Fibroblast of lung (primary cell): ENCODE measurements at places on chromosomes 1 and 21.

DNA sequence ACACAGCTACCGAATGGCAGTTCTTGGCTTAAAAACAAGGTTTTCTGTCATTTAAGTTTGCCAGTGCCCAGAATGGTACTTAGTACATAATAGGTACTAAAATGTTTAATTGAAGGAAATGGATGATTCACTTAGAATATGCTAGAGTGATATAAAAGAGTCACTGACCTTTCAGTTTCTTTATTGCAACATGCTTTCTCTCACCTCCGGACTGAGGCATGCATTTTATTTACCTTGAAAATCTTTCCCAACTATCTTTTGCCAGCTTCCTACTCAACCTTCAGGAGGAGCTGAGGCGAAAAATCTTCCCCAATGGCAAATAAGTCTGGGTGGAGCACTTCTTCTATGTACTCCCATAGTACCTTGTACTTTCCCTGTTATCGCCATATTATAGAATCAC lies 244.9 kb downstream of the ZNF648 start:
- DNase-seq: no peak

- no peak for DNase-seq
Observed at GRCh38 chr1:202565890-202566602, 144.2 kb downstream of the SYT2 start.

DNA sequence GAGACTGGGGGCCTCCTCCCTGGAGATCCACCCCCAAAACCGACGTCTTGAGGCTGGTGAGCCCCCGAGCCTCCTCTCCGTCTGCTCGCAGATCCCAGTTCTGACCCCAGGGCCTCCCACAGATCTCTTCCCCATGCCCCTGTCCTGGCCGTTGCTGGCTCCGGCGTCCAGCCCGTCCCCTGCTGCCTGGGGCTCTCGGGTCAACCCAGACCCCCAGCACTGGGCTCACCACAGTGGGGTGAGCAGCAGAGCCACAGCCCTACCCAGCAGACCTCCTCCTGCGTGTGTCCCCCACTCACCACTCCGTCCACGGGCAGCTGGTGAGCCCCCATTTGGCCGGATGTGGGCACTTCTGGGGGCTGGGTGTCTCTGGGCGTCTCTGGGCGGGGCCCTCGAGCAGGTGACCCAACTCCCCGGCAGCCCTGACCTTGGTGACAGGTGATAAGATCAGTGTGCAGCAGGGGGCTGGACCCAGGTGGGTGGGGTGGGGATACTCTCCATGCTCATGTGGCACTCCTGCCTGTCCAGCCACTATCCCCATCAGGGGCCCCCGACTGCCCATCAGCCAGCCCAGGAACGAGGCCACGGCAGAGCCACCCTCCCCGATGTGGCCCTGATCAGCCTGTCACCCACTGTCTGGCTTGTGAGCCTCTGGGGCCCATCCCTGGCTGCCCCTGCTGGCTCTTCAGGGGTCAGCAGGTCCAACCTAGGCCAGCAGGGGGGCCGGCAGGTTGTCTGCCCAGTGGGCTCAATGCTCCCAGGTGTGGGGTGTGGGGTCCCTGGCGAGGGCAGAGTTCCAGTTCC lies 709 bp downstream of the TNFRSF14 start:
- no peak for DNase-seq

- no peak for DNase-seq
Observed at GRCh38 chr1:188872376-188872775, 1605.3 kb downstream of the BRINP3 start.

DNA sequence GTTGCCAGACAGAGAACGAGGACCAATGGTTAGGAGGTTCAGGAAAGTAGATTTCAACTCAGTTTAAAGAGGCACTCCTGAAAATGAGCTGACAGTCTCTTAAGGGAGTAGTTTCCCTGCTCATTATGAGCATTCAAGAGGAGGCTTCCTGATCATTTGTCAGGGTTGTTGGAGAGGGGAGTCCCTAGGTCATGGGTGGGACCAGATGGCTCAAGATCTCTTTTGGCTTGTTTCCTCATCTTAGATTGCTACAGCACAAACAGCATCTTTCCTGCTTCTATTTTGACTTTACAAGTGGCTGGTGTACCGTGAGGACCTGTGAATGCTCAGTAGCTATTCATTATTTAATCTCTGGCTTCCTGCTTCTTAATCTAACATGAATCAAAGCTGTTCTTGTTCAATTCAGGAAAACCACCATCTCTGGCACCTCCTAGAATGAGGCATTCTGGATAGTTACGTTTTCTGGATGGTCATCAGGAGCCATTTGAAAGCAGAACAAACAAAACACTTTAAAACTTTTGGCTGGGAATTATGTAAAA lies 47.6 kb downstream of the PEX14 start:
- no peak for DNase-seq

DNA sequence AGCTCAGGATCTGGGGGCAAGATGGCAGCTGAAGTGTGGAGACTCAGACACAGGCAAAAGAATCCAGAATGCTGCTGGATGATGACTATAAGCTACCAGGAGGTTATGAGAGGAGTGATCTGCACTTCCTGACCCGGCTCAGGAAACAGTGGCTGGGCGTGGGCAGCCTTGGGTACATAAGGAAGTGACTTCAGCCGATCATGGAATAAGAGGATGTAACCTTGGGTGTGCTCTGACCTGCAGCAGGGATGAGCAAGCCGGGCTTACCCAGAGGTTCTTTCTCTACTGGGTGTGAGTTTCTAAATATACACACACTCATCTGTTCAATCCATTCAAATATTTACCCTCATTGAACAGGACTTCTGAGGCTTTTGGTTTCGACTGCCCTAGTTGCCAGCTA lies 62.7 kb downstream of the CD34 start:
- peak; percentile 65 for DNase-seq

DNA sequence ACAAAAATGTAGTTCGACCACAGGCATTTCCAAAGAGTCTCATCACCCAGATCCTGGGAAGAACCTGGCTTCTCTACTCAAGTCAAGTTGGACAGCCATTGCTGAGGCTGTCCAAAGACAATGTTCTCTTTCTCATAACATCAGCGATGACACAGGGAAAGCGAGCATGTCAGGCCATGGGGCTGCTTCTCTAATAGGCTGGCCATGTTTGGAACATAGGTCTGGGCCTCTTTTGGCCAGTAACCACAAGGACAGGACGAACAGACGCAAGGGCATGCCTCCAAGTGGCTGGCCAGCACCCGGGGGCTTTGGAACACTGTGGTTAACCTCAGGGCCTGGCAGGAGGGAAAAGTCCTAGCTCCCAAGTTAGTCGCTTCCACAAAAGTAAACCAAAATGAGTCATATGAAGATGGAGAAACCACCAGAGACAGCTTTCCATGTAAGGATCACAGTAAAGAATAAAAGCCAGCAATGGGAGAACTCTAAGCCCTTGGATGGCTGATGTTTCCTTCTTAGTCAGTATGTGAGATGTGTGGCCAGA lies 80.6 kb upstream of the SLC44A3 start:
- DNase-seq: peak; percentile 99

DNA sequence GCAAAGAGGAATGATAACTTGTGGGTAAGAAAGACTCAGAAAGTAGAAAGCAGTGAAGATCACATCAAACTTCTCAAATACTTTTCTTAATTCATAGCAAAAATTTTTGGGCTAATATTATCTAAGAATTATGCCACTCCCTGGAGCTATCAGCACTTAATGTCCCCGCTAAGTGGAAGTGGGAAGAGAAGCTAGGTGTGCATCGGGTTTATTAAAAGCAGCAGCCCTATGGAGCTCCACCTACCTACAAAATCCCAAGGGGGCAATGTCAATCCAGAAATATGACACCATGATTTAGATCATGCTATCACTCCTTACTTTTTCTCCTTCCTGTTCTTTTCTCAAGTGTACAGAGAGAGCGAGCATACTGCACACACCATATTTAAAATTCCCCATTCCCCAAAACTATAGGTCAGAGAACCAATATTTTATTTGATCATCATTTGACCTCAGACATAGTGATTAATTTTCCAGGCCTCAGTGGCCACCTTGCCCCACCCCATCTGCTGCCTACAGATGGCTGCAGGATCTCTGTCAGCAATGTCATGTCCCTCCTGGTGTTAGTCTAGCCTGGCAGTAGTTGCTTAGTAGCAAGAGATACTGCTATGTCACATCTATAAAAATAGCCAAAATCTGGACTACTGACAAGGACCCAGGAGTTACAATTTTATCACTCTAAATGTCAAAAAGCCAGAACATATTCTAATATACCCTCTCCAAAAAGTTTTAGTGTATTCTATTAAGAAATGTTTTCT lies 66.6 kb downstream of the MAP3K21 start:
- no peak for DNase-seq

GRCh38 chr21:44732956-44733355 lies 21.6 kb upstream of the TSPEAR start:
- DNase-seq: no peak

DNA sequence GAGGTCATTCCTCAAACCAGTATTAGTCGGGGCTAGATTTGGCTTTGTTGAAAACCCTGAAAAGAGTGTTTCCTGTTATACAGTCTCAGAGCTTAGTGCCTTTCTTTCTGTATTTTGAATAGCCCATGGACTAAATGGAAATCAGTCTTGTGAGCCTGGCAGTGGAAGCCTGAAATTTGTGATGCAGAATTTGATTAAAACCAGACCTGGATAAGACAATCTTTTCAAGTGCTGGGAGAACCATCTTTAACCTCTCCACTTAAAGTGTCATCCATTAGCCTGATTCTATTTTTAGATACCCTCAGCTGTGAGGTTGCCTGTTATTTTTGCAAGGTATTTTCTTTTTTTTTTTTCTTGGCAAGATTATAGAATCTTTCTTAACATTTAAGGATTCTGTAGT lies 19.5 kb downstream of the ACTN2 start:
- DNase-seq: no peak

GRCh38 chr1:7002728-7003127 lies 217.5 kb downstream of the CAMTA1 start:
- DNase-seq: no peak

DNA sequence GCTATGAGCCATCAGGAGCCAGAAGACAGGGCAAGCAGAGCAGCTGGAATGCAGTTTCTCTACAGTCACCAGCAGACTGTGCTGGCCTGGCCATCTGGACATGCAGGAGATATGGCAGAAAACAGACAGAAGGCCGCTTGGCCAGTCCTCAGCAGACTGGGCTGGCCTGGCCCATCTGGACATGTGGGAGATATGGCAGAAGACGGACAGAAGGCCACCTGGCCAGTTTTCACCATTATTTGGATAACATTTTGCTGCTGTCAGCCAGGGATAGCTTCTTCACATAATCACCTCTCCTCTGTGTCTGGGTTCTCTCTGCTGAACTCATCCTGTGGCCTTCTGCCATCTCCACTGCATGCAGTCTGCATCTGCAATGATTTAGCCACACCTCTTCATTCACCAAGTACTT lies 25.0 kb upstream of the CACYBP start:
- no peak for DNase-seq

GRCh38 chr21:33936301-33937038 lies 20.9 kb upstream of the ATP5PO start:
- DNase-seq: no peak

- DNase-seq: no peak
Observed at GRCh38 chr1:58898739-58899586, 115.1 kb upstream of the JUN start.

- DNase-seq: no peak
Observed at GRCh38 chr1:68211761-68212380, 20.5 kb downstream of the WLS start.

DNA sequence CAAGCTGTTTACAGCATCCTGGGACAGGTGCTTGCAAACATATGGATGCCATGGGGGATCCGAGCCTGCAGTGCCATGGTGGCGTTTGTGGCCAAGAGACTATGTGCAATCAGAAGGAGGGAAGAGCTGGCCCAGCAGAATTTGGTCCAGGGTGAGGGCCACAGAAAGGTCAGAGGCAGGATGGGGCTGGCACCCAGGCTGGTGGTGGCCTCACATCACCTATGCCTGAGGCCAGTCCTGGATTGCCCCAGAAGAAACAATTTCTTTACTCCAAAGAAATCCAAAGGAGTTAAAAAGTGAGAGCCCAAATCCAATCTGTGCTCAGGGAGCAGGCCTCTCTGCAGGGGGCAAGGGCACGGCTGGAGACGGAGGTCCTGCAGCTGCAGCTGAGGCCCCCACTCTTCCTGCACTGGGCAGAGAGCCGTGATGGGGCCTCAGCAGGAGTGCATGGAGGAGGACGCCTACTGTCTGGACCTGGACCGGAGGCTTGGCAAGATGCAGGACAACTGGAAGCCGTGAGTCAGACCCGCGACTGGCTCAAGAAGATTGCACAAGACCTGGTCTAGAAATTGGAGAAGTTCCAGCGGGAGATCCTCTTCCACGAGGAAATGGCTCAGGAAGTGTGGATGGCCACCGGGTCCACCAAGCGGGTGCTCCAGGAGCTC lies 163.5 kb downstream of the RYR2 start:
- no peak for DNase-seq

- DNase-seq: no peak
Observed at GRCh38 chr1:155279268-155279667, 2.0 kb downstream of the HCN3 start.

GRCh38 chr1:213852107-213852506 lies 135.7 kb upstream of the PROX1 start:
- DNase-seq: no peak

DNA sequence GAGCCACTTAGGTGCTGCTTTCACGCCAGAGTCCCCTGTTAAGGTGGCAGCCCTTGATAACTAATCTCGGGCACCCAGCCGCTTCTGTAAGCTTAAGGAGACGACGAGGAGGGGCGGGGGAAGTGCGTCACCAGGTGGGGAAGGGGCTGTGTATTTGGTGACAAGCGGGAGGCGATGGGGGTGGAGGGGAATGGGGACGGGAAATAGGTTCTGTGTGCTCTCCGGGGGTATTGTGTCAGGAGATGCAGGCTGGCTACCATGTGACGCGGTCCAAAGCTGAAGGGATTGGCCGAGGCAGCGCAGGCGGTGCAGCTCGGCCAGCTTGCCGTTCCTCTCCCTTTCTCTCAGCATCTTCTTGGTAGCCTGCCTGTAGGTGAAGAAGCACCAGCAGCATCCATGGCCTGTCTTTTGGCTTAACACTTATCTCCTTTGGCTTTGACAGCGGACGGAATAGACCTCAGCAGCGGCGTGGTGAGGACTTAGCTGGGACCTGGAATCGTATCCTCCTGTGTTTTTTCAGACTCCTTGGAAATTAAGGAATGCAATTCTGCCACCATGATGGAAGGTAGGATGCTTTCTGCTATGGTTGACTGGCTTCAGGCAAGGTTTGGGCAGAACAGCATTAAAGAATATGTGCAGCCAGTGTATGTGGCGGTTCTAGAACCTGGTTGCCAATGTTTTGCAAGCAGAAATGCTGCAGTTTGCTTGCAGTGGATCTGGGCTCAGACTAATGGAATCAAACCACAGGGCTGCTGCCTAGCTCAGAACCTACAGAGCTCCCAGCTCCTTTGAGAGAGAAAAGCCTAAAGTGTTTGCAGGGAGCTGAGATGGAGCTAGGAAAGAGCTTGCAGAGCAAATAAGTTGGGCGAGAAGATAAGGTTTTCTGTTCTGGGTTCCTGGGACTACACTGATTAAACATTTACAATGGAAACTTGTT lies at the start of gene SGIP1:
SGIP1 (plus strand) TSS at position 350 of the 937 bp plus-strand sequence; CDS start at position 556, 206 bp downstream.
- DNase-seq: peak; percentile 72

- no peak for DNase-seq
Observed at GRCh38 chr1:147837964-147838292, 64.7 kb upstream of the GJA8 start.
